ENCODE measurements at places on chromosomes 2 and 18.

DNA sequence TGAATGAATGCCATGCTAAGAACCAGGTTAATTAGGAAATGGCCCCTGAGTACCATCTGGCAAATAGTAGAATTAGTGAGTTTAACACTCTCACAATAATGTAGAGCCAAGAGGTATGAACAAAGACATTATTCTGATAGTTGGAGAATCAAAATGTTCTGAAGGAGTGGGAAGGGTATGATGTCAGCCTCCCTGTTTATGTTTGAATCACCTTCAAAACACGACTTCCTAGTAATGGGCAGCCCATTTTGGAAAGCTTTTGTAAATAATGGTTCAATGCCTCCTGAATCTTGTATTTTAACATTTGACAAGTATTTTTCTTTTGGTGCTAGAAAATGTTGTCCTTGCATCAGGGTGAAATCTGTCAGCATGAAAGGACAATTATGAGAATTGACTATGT, 108.3 kb downstream of the DSEL start:
- DNase-seq: no peak

DNA sequence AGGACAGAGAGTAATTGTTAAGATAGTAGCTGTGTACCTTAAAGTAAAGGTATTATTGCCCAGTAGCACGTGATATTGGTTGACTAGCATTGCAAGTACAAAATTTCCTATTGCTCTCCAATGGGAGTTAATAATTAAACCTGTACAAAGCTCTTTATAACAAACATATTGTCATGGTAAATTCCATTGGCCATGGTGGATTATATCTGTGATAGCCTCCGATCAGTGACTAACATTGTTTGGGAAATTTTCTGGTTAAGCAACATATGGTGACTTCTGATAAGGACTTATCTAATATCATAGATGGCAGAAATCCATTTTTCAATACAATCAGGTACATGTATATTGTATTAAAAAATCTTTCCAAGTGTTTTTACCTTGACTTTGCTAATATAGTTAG, 360.8 kb downstream of the DCC start:
- DNase-seq: no peak

DNA sequence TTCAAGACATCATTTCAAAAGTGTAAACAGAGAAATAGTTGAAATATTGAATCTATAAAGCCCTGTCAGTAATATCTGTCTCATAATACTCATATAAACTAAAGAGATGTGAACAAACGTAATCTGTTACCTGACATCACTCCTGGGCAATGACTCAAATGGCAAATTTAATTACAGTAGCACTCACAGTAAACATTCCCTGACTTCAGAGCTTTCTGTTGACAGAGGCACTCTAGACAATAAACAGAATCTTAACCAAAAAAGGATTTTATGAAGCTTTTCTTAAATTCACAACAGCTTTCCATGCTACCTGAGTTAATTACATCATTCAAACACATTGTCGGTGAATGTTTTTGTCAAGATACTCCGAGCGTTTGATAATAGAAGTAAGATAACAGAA, 128.1 kb upstream of the PDE1A start:
- no peak for DNase-seq

GRCh38 chr2:15846626-15847025, 93.7 kb upstream of the MYCN start:
- DNase-seq: no peak

DNA sequence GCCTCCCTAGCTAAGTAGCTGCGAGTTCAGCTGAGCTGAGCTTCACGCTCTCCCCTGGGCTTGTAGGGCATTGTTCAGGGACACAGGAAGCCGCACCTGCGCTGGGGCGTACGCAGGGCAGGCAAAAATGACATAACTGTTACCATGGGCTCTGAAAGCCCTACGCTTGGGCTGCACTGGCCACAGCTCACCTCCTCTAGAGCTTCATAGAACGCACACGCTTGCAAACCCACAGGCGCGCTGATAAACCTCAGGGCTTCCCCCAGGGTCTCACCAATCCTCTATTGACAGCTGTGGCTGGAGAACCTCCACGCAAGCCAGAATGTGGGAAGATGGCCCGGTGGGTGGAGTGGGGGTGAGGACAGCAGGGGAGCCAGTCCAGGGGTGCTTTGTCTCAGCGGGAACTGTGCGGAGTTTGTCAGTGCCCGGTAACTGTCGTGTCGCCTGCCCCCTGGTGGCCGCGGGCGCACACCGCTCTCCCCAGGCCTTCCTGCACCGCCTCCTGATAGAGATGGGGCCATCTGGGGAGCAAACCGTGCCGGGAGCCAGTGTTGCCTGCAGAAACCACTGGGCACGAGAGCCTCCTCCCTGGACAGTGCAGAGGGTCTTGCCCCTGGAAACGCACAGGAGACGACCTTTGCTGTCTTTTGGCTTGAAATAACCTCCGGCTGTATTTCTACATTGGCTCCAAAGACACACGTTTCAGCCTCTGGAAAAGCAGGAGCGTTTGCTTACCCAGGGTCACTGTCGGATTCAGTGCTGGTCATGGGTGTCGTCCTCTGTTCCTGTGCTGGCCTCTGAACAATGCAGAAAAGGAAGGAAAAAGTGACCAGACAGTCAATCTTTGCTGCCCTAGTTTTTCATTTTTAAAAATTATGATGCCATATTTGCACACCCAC, 17.0 kb upstream of the CIDEA start:
- DNase-seq: peak; percentile 82

GRCh38 chr18:59246796-59247195, 26.5 kb downstream of the RAX start:
- DNase-seq: no peak

- DNase-seq: no peak
These were observed 207.0 kb upstream of the HAAO start for GRCh38 chr2:42999391-42999841.

DNA sequence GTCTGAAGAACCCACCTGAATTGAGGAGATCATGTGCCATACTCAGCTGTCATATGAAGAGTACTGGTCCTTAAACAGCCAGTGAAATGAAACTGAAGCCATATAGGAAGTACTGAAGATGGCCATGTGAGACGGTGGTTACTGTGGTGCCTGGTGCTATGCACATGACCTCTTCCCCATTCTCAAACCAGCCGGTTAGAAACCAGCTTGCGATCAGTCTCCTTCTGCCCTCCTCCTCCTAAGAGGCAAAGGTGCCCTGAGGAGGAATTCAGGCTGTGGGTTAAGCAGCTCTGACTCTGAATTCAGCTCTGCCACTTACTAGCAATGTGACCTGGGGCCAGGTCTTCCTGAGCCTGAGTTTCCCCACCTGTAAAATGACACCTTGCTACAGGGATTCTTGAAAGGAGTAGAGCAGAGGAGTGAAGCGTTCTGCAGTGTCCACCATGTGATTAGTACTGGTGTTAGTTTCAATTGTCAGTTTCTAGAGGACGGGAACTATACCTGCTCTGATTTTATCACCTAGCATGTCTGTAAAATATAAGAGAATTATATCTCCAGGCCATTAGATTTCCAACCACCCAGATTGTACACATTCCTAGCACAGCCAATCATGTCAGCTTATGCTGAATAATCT, 5.1 kb downstream of the FECH start:
- peak; percentile 26 for DNase-seq

DNA sequence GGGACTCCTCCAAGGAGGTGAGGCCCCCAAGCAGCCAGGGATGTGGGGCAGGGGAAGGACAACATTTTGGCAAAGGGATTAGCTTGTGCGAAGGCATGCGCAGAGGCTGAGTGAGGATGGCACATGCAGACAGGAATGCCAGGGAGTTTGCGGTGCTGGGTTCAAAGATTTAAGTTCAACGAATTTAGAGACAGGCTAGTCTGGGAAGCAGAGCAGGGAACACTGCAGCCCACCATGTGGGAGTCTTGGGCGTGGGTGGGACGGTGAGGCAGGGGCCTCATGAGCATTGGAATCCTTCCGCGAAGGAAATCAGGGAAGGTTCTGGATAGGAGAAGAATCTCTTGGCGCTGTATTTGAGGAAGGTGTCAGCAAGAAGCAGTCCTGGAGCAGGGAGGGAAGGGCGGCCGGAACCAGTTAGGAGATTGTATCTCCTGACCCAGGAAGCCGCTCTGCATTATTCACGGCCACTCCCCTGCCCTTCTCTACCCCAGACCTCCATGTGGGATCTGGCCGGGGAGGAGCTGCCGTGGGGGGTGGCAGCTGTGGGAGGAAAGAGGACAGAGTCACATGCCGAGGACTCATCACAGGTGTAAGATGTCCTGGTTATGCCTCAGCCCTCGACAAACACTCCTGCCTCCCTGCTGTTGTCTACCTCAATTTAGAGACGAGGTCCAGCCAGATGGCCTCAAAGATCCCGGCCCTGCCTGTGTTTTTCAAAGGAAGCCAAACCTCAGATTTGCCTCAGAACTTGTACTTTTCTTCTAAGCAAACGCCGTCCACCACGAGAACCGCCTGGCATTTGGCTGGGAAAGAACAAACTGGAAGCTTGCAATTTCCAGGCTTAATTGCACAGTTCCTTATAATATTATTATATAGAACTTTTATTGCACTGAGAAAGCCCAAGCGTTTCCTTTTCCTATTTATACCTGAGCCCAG, 123.7 kb upstream of the SMAD2 start:
- DNase-seq: no peak

DNA sequence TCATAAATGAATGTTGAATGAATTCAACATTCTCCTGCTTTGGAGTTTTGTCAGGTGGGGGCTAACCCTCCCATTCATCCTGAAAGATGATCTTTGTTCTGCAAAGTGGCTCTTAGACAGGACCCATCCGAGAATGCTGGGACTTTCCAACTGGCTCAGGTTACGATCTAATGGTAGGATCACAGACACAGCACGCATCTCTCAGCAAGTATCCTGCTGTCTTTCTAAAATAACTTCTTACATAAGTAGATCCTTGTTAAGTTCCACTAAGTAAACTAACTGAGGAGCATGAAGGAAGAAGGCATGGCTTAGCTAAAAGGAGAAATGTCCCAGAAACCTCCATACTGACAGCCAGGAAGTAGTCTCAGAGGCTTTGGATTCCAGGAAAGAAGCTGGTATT, 23.7 kb downstream of the CYP27A1 start:
- no peak for DNase-seq

DNA sequence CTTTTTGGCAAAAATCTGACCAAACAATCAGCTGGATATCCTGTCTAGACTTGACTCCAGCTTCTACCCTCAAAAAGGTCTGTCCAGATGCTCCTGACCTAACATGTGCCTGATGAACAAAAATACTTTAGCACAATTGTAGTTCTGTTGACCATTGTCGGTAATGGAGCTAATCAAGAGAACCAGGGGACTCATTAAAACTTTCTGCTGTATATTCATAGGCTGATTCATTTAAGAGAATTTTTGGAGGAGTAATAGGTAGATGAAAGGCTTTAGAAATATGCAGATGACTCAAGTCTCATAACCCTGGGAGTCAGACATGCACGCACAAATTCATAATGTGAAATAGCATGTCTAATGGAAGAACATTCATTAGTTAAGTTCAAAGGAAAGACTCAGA, 514.2 kb downstream of the TXNL1 start:
- no peak for DNase-seq

GRCh38 chr2:19769513-19769912, 132.3 kb downstream of the TTC32 start:
- no peak for DNase-seq

DNA sequence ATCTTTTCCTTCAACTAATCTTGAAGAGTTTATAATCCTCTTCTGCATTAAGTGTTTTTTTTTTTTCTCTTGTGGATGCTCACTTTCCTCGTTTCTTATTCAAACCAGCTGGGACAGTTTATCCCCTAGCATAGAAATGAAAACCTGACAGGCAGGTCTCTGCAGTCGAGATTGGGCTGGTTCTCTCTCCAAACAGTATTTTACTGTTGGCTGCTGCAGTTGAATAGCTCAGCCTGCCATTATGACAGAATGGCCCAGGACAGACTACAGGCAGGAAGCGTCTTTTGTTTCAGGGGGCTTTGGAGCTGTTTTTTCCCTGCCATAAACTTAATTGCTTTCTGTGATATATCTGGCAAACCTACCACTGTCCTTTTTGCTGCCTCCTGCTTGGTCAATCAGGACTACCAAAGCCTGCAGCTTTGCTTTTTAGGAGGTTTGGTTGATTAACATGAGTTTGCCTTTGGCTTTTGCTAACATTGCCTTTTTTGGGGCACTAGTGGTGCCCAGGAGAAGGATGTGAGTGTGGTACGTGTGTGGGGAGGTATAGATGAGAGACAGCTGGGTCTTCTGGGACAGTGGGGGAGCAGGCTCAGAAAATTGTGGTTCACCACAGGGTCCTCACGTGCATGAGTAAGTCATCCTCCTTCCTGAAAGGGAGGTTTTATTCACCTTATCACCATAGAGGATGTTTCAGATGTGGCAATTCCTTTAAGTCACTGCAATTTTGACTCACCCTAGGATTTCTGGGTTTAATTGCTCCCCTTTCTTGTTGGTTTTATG, 128.7 kb downstream of the LYPD6B start:
- DNase-seq: no peak

- no peak for DNase-seq
These were observed 3.6 kb downstream of the VIL1 start for GRCh38 chr2:218422403-218423086.

DNA sequence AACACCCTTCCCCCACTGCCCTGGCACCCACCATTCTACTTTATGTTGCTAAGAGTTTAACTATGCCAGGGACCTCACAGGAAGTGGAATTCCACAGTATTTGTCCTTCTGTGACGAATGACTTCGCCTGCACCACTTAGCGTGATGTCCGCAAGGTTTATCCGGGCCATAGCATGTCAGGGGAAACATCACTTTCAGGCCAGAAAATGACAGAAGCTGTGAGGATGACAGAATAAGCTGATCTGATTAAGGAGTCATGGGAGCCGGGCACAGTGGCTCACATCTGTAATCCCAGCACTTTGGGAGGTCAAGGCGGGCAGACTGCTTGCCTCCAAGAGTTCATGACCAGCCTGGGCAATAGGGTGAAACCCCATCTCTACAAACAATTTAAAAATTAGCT, 248.8 kb downstream of the EIPR1 start:
- no peak for DNase-seq
